Activated B cell treated with CpG ODN at 0.5 μM for 24 hours (primary cell): ENCODE measurements at places on chromosomes 11 and 22. TPM values are rescaled to one million over a fixed set of nuclear protein-coding genes. Genes with fewer than 3 reads are reported as not detected.

GRCh38 chr22:24419475-24419850, 7.9 kb upstream of the ADORA2A start:
- DNase-seq, result no peak

GRCh38 chr22:44200451-44200850, 19.7 kb downstream of the PARVG start:
- DNase-seq, result no peak

DNA sequence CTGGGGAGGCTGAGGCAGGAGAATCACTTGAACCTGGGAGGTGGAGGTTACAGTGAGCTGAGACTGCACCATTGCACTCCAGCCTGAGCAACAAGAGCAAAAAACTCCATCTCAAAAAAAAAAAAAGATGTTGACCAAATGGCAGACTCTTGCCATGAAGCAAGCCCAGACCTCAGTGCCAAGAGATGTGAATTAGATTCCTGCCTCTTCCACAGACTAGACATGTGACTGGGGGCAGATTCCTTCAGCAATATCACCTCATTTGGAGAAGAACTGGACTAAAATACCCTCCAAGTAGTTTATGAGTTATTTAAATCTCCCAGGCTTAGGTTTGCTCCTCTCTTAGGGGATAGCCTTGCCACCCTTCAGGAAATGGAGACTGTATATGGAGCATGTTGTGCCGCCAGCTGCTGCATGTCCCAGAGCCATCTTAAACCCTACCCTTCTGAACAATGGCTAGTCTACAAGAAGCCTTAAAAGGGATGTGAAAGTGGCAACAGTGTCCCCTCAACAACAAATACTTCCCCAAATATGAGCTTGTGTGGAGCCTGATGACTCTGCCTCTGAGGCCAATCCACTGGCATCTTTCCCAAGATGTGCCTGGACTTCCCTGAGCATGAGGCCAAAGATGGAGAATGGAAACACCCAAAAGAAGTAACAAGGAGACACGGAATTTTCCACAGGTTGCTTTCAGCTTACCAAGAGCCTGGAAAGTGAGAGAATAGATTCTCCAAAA, 763 bp upstream of the MS4A7 start:
- no peak for DNase-seq

GRCh38 chr11:17273211-17273610, 3.3 kb upstream of the NUCB2 start:
- no peak for DNase-seq

GRCh38 chr11:12271826-12272366, 105.5 kb upstream of the PARVA start:
- no peak for DNase-seq

DNA sequence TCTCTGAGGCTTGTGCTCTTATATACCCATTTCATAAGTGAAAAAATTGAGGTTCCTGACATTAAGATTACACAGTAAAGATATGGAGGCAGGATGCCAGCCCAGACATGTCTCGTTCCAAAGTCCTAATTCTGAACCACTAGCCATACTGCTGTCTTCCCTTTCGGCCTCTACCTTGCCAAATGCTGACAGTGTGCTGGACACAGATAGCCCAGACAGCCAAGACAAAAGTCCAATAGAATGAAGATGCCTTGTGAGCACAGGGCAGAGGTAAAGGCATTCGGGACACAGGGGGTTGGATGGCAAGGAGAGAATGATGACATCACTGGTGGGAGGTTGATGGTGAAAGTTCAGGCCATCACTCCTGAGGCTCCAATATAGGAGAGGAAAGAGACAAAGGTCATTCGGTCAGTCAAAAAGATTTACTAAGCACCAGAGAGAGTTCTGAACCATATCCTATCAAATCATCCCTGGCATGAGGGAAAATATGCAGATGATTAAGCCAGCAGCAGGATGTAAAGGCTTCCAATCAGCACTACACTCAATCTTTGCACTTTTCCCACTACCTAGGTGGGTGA, 174.0 kb upstream of the MTMR2 start:
- no peak for DNase-seq

DNA sequence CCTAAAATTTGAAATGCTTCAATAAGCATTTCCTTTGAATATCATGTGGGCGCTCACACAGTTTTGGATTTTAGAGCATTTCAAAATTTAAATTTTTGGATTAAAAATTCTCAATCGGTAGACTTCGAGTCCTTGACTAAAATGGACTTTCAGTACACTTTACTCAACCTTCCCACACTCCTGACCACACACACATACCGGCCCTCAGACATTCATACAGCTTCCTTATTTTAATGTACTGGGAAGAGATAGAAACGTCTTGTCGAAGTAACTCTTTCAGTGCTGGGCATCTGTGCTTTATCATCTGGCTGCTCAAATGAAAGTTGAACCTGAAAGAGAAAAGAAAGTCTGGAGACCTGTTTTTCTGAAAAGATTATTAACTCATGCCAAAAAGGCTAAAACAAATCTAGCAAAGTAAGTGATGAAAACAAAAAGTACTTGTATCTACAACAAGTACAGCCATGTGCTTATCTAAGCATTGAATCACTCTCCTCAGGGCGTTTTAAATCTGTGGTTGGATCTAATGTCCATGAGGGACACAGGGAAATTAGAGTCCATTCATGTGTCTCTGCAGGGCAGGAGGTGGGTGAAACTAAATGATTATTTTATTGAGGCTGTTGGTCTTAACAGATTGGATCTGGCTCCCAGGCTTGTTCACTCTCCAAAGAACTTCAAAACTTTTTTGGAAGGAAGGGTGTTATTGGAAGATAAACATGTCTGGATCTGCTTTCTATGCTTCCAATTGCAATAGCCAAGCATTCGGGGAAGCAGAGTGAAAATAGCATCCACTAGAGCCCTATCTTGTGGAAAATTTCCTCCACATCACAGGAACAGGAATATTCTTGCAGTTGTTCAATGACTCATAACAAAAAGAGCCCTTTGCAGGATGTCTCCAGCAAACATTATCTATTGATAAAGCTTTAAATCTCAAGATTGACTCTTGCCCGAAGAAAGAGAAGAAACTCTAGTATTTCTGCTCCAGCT, 47.0 kb downstream of the CARD18 start:
- no peak for DNase-seq

- DNase-seq, result no peak
Observed at GRCh38 chr22:44127356-44127755, 53.4 kb upstream of the PARVG start.

- DNase-seq, result no peak
Observed at GRCh38 chr11:57196596-57196995, 14.8 kb downstream of the LRRC55 start.

DNA sequence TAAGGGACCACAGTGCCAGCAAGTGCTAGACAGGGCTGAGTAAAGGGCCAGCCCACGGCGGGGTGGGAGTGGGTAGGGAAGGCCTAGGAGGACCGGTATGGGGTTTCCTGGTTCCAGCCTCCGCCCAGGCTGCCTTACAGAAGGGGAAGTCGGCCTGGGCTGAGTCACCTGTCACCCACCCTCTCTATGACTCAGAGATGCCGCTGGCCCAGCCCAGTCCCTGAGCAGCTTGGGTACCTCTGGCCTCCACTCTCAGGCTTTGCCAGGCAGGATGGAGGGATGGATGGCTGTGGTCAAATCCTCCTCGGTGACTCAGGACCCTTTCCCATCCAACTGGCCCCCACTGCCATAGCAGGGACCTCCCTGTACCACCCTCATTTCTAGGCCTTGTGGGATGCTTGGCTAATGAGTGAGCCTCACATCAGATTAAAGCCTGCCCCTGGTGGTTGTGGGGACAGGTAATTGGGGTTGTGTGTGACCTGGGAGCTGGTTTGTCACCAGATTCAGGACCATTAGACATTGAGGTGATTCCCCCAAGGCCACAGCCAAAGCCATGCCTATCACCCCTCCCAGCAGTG, 13.9 kb downstream of the SLC35E4 start:
- DNase-seq, result peak; percentile 45

The AHNAK gene
- total RNA-seq, result 246 and 248 TPM in 2 replicates

The ZNF214 gene
- total RNA-seq, result not detected in 2 replicates

The CATSPER1 gene
- total RNA-seq, result not detected in 2 replicates

The CRYBB1 gene
- not detected in 2 replicates for total RNA-seq
